ENCODE measurements at places on chromosomes 4 and X.

GRCh38 chr4:14317351-14317750, 684.9 kb upstream of the CPEB2 start:
- no peaks in the 10 kb centered on the region for H3K36me3 ChIP-seq
- no peak for DNase-seq
- no peak overlapping the region for H3K4me3 ChIP-seq
- no peaks in the 10 kb centered on the region for H3K27me3 ChIP-seq

- peaks cover 44% of the 10 kb centered on the region for H3K4me1 ChIP-seq
- H3K36me3 ChIP-seq, result no peaks in the 10 kb centered on the region
- peak overlapping the region; percentile 76 for H3K27ac ChIP-seq
- peak overlapping the region; percentile 23 for H3K4me3 ChIP-seq
- DNase-seq, result peak; percentile 57
- peaks cover 2% of the 10 kb centered on the region for H3K27me3 ChIP-seq
Observed at GRCh38 chr4:77827343-77827742, 8.2 kb upstream of the CNOT6L start.

GRCh38 chr4:137363496-137363895, 168.8 kb downstream of the PCDH18 start:
- H3K4me3 ChIP-seq, result no peak overlapping the region
- H3K4me1 ChIP-seq, result no peaks in the 10 kb centered on the region
- no peak overlapping the region for H3K27ac ChIP-seq
- DNase-seq, result no peak

GRCh38 chrX:122184791-122185190, 999.3 kb upstream of the GRIA3 start:
- no peaks in the 10 kb centered on the region for H3K27me3 ChIP-seq
- H3K4me3 ChIP-seq, result no peak overlapping the region
- H3K36me3 ChIP-seq, result no peaks in the 10 kb centered on the region
- H3K4me1 ChIP-seq, result no peaks in the 10 kb centered on the region
- DNase-seq, result no peak
- no peak overlapping the region for H3K27ac ChIP-seq

- H3K4me3 ChIP-seq, result no peak overlapping the region
- H3K4me1 ChIP-seq, result no peaks in the 10 kb centered on the region
- H3K27ac ChIP-seq, result no peak overlapping the region
- DNase-seq, result no peak
Observed at GRCh38 chrX:123504630-123505270, 228.1 kb downstream of the THOC2 start.

- H3K4me1 ChIP-seq, result no peaks in the 10 kb centered on the region
- no peak for DNase-seq
- H3K36me3 ChIP-seq, result no peaks in the 10 kb centered on the region
- no peak overlapping the region for H3K27ac ChIP-seq
Observed at GRCh38 chrX:22526339-22526738, 253.6 kb downstream of the CBLL2 start.

DNA sequence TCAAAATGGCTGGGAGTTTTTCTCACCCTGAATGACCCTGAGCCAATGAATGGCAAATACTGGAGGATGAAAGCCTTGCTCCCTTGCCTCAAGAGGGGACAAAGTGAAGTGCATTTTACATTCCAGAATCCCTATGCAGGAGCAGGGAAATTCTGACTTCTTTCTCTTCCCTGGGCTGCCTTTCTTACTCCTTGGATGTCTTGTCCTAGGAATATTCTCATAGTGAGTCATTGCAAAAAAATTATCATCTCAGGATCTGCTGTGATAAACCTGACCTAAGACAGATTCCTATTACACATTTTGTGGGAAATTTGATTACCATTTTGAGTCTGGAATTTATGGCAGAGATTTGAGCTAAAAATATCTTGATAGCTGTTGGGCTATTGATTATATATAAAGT, 199.9 kb downstream of the TMA16 start:
- H3K27ac ChIP-seq, result no peak overlapping the region
- no peaks in the 10 kb centered on the region for H3K27me3 ChIP-seq
- no peaks in the 10 kb centered on the region for H3K4me1 ChIP-seq
- no peak overlapping the region for H3K4me3 ChIP-seq

GRCh38 chr4:146742416-146742815, 103.7 kb downstream of the POU4F2 start:
- H3K27me3 ChIP-seq, result peaks cover 2% of the 10 kb centered on the region
- no peak for DNase-seq
- H3K36me3 ChIP-seq, result no peaks in the 10 kb centered on the region

GRCh38 chrX:148552775-148553174, 52.4 kb downstream of the AFF2 start:
- no peak for DNase-seq
- H3K27me3 ChIP-seq, result no peaks in the 10 kb centered on the region
- H3K4me1 ChIP-seq, result no peaks in the 10 kb centered on the region

DNA sequence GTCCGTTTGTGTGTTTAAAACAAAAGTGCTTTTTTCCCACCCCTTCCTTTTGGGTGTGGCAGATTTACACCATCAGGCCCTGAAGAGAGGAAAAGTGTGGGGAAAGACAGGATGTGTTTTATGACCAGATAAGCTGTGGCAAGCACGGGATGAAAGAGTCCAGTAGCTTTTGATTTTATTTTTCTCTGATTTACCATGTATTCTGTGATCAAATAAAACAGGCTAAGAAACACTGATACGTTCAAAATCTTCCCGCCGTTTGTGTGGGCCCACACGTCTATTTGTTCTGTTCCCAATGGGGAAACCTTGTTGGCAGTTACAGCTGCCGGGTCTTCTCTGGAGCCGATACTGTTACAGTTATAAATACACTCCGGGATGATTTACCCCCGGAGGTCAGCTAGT, 10.8 kb downstream of the LRP2BP start:
- peak overlapping the region; percentile 56 for H3K4me3 ChIP-seq
- peaks cover 3% of the 10 kb centered on the region for H3K27me3 ChIP-seq
- H3K4me1 ChIP-seq, result peaks cover 9% of the 10 kb centered on the region
- H3K27ac ChIP-seq, result no peak overlapping the region
- peaks cover 8% of the 10 kb centered on the region for H3K36me3 ChIP-seq

- H3K36me3 ChIP-seq, result no peaks in the 10 kb centered on the region
- DNase-seq, result no peak
- no peak overlapping the region for H3K4me3 ChIP-seq
- H3K4me1 ChIP-seq, result no peaks in the 10 kb centered on the region
Observed at GRCh38 chr4:70183168-70183939, 12.2 kb upstream of the ODAM start.

- peak overlapping the region; percentile 43 for H3K4me3 ChIP-seq
- H3K27me3 ChIP-seq, result no peaks in the 10 kb centered on the region
- H3K36me3 ChIP-seq, result peaks cover 8% of the 10 kb centered on the region
- H3K4me1 ChIP-seq, result peaks cover 66% of the 10 kb centered on the region
- DNase-seq, result no peak
Observed at GRCh38 chr4:36218121-36218520, 26.2 kb downstream of the ARAP2 start.

DNA sequence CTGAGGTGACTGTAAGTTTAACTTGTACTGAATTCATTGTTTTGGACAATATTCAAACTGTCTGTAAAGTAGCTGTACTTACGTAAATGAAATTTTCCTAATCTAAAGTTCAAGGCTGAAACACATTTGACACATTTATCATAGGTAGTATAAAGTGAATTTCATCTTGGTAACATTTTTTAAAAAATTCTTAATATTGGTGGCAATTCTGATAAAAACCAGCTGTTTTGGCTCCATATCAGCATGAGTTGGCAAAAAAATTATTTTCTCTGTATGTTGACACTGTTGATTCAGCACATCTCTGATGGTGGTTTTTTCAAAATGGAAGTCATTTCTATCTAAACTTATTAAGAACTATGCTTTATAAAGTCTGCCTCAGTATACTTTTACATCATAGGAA, 30.9 kb downstream of the CXorf58 start:
- peaks cover 2% of the 10 kb centered on the region for H3K27me3 ChIP-seq
- no peaks in the 10 kb centered on the region for H3K4me1 ChIP-seq

DNA sequence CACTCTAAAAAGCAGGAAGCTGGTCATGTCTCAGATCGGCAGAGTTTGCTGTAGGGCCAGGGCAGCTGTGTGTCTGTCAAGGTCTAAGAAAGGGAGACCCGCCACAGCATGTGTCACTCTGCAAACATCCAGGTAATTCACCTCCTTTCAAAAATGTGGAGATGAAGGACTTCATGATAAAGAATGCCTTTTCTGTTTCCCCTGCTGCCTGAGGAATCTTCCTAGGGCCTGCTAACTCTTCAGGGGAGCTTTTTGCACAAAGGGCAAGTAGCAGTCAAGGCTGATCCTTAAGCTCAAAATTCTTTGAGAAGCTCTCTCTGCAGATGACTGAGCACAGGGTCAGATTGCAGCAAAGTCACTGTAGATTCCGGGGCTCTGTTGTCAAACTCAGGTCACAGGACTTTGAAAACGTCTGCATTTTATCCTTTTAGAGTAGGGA, 21.1 kb downstream of the RASL11B start:
- peaks cover 29% of the 10 kb centered on the region for H3K36me3 ChIP-seq
- H3K4me3 ChIP-seq, result no peak overlapping the region
- H3K4me1 ChIP-seq, result peaks cover 4% of the 10 kb centered on the region
- no peak overlapping the region for H3K27ac ChIP-seq
- no peak for DNase-seq
- H3K27me3 ChIP-seq, result no peaks in the 10 kb centered on the region

DNA sequence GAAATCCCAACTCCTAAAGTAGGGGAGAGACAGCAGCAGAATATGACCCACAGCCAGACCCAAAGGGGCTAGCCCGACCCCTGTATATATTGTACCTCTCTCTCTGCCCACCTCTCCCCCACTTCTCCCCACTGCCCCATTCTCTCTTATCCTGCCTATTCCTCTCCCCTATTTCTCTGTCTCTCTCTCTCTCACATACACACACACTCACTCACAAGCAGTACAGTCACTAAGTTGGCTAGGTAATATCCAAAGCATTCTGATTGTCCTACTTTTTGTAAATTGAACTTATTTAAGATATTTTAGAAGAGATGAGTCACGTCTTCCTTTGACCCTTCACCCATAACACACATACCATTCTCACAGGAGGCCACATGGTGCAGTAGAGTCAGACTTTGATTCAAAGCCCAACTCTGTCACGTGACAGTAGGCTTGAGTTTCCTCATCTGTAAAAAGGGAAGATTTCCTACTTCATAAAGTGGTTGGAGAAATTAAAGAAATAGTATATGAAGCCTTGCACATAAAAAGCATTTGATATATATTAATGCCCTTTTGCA, 29.5 kb downstream of the SRPX2 start:
- H3K4me1 ChIP-seq, result no peaks in the 10 kb centered on the region
- no peak overlapping the region for H3K27ac ChIP-seq
- H3K27me3 ChIP-seq, result peaks cover 13% of the 10 kb centered on the region
- H3K4me3 ChIP-seq, result no peak overlapping the region

- DNase-seq, result no peak
- no peaks in the 10 kb centered on the region for H3K36me3 ChIP-seq
- H3K4me3 ChIP-seq, result no peak overlapping the region
- H3K27me3 ChIP-seq, result peaks cover 6% of the 10 kb centered on the region
Observed at GRCh38 chrX:10922835-10923234, 188.3 kb upstream of the HCCS start.

DNA sequence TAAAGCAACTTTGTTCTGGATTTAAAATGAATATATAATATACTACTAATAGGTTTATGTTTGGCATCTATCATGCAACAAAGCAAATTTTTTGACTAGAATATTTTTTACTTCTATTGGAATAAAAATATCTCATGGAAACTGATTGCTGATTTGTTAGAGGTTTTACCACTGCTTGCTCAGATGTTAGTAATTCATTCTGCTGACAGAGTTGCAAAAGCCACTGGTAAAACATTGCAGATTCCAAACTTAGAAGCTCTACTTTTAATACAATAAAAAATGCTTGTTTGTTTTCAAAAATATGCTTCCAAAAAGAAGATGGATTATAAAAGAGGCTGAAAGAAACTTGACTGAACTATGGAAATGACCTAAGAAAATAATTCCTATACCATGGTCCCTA, 795.2 kb downstream of the PCDH18 start:
- no peaks in the 10 kb centered on the region for H3K36me3 ChIP-seq
- no peak overlapping the region for H3K4me3 ChIP-seq
- no peak overlapping the region for H3K27ac ChIP-seq
- H3K4me1 ChIP-seq, result no peaks in the 10 kb centered on the region
- no peak for DNase-seq

- H3K4me1 ChIP-seq, result no peaks in the 10 kb centered on the region
- no peak for DNase-seq
- no peak overlapping the region for H3K27ac ChIP-seq
- H3K36me3 ChIP-seq, result no peaks in the 10 kb centered on the region
- no peak overlapping the region for H3K4me3 ChIP-seq
Observed at GRCh38 chr4:149062997-149063396, 620.8 kb upstream of the NR3C2 start.

- no peak overlapping the region for H3K4me3 ChIP-seq
- no peak for DNase-seq
- H3K36me3 ChIP-seq, result no peaks in the 10 kb centered on the region
- H3K27me3 ChIP-seq, result no peaks in the 10 kb centered on the region
Observed at GRCh38 chrX:124940531-124940930, 379.1 kb upstream of the TEX13C start.

DNA sequence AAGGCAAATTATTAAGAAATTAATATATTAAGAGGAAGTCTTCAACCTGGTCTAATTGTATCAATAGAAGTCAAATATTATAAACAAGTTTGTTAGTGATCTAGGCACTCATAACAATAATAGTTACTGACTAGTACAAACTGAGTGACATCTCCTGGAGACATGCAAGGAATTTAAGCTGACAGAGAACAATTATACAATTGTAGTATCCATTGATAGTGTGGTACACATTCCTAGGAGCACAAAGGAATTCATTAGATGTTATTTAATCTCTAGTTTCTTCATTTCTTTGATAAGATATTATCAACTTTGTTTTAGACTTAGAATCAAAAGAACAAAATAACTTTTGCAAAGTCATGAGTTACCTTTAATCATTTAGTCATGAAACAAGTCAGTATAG, 1048.6 kb downstream of the PCDH7 start:
- DNase-seq, result no peak
- peaks cover 2% of the 10 kb centered on the region for H3K27me3 ChIP-seq
- H3K27ac ChIP-seq, result no peak overlapping the region
- H3K4me1 ChIP-seq, result no peaks in the 10 kb centered on the region

DNA sequence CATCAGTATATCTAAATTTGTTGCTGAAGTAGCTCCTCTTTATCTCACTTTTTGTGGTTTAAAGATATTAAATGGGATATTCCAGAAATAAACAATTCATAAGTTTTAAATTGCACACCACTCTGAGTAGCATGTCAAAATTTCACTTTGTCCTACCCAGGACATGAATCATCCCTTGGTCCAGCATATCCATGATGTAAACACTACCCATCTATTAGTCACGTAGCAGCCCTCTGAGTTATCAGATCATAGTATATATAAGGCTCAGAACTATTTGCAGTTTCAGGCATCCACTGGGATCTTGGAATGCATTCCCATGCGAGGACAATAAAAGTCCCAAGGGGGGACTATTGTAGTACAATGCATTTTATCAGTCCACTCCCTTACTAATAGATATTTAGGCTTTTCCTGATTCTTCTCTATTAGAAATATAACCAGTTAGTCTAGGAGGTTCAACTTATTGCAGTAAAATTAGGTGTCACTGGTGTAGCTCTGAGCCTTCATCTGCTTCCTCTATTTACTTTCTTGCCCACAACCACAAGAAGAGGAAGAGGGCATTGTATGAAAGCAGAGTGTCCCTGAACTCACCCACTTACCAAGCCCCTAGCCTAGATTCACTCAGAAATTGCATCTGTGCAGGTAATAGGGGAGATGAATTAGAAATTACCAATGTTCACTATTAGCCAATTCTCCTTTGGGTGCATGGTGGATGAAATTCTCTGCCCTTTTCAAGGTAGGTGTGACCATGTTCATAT, 409.8 kb upstream of the GALNT7 start:
- no peak for DNase-seq
- no peaks in the 10 kb centered on the region for H3K36me3 ChIP-seq
- no peaks in the 10 kb centered on the region for H3K4me1 ChIP-seq
- no peak overlapping the region for H3K4me3 ChIP-seq

Data from immature natural killer cell (primary cell).